ENCODE measurements at places on chromosomes 13 and 19.

DNA sequence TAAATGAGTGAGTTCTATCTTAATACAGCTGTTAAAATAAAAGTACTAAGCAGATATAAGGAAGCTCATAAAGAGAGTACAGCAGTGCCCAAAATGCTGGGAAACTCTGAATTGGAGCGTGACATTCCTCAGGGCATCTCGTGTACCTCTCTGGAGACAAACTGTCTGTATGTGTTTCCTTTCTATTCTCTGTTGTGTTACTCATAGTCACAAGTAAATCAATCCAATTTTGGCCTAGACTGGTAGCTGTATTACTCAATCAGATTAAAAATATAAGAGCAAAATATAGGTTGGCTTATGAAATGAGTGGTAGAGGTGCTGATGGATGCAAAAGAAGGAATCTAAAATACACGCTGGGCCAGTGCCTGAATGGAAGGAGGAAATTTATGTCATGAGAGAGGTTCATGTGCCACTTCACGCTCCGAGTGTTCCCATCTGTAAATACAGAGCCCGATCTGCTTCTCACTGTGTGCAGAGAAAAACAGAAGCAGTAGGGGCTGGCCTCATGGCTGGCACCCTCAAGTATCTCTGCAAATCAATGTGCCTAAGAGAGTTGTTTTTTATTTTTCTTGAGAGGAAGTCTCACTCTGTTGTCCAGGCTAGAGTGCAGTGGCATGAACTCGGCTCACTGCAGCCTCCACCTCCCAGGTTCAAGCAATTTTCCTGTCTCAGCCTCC is 58.7 kb upstream of the RGCC start:
- H3K27me3 ChIP-seq, result no peaks in the 10 kb centered on the region
- no peaks in the 10 kb centered on the region for H3K36me3 ChIP-seq
- no peak overlapping the region for H3K27ac ChIP-seq
- H3K4me1 ChIP-seq, result no peaks in the 10 kb centered on the region
- no peak for DNase-seq
- H3K4me3 ChIP-seq, result no peak overlapping the region

DNA sequence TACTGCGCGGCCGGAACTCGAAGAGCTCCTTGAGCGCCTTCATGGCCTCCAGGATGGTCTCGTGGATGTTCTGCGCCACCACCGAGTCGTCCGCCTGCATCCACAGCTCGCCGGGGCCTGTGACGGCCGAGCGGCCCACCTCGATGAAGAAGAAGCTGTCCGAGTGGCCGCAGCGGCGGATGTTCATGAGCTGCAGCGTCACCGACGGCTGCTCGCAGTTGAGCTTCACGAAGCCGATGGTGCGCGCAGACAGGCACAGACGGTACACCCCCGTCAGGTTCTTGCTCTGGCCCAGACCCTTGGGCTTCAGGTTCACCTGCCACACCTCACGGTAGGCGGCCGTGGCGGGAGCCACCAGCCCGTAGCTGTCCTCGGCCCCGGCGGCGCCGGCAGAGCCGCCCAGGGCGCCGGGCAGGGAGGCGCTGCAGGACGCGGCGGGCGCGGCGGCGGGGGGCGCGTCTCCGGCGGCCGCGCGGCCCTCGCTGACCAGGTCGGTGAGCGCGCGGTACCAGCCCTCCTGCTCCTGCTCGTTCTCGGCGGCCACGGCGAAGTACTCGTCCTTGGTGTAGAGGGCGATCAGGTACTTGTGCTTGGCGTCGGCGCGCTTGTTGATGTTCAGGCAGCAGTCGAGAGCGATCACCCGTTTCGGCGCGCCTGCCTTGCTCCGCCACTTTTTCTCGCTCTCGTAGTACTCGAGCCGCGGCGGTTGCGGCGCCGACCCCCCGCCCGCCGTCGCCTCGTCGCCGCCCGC is 1.1 kb downstream of the IRS2 start:
- DNase-seq, result no peak
- H3K36me3 ChIP-seq, result no peaks in the 10 kb centered on the region
- H3K4me1 ChIP-seq, result no peaks in the 10 kb centered on the region

DNA sequence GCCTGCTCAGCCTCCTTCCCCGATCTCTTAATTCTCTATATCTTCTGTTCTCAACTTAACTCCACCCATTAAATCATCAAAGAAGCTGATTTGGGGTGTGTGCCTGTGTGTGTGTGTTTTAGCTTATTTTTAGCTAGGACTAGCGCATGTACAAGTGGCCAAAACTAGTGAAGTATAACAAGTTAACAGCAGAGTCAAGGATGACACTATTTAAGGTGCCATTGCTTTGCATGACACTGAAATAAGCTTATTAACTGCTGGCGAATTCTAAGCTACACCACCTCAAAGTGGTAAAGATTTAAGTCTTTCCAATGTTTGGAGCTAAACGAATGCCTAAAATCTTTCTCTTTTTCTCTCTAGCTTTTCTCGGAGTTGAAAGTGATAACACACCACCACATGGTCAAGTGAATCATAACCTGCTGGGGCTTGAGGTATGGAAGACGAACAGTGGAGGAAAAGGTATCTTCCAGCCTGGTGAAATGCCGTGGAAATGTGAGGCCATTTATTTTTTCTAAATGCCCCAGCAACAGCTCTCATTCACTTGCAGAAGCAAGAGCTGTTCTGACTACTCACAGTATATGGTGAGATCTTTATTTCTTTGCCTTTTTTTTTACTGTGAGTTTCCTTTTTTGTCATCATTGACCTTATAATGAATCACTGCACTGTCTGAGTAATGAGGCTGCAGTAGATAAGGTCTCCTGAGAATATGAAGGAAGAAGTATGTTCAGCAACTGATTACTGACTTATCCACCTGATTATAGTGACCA is 570.3 kb downstream of the PCDH9 start:
- peak overlapping the region; percentile 95 for H3K27ac ChIP-seq
- peaks cover 60% of the 10 kb centered on the region for H3K4me1 ChIP-seq
- H3K36me3 ChIP-seq, result no peaks in the 10 kb centered on the region
- peak overlapping the region; percentile 61 for H3K4me3 ChIP-seq

- H3K4me1 ChIP-seq, result peaks cover 3% of the 10 kb centered on the region
- H3K4me3 ChIP-seq, result no peak overlapping the region
- no peak overlapping the region for H3K27ac ChIP-seq
- no peaks in the 10 kb centered on the region for H3K36me3 ChIP-seq
- DNase-seq, result no peak
- no peaks in the 10 kb centered on the region for H3K27me3 ChIP-seq
Measured at GRCh38 chr13:66210677-66211076, 1019.5 kb downstream of the PCDH9 start.

- DNase-seq, result no peak
- no peaks in the 10 kb centered on the region for H3K4me1 ChIP-seq
- H3K27ac ChIP-seq, result no peak overlapping the region
- no peaks in the 10 kb centered on the region for H3K36me3 ChIP-seq
- H3K4me3 ChIP-seq, result no peak overlapping the region
- H3K27me3 ChIP-seq, result no peaks in the 10 kb centered on the region
Measured at GRCh38 chr13:20254076-20254475, 22.0 kb upstream of the GJB6 start.

DNA sequence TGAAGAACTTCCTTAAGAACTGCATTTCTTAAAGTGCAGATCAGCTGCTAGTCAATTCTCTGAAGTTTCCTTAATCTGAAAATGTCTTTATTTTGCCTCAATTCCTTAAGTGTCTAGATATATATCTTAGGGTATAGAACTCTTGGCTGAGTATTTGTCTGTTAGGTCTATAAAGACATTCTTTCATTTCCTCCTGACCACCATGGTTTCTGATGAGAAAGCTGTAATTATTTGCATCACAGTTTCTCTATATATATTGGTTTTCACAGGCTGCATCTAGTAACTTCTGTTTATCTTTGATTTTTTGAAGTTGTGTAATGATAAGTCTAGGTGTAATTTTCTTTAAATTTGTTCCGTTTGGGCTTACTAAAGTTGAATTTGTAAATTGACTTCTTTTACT is 15.2 kb downstream of the NDFIP2 start:
- peaks cover 5% of the 10 kb centered on the region for H3K4me1 ChIP-seq
- no peaks in the 10 kb centered on the region for H3K36me3 ChIP-seq
- H3K4me3 ChIP-seq, result no peak overlapping the region
- DNase-seq, result no peak

DNA sequence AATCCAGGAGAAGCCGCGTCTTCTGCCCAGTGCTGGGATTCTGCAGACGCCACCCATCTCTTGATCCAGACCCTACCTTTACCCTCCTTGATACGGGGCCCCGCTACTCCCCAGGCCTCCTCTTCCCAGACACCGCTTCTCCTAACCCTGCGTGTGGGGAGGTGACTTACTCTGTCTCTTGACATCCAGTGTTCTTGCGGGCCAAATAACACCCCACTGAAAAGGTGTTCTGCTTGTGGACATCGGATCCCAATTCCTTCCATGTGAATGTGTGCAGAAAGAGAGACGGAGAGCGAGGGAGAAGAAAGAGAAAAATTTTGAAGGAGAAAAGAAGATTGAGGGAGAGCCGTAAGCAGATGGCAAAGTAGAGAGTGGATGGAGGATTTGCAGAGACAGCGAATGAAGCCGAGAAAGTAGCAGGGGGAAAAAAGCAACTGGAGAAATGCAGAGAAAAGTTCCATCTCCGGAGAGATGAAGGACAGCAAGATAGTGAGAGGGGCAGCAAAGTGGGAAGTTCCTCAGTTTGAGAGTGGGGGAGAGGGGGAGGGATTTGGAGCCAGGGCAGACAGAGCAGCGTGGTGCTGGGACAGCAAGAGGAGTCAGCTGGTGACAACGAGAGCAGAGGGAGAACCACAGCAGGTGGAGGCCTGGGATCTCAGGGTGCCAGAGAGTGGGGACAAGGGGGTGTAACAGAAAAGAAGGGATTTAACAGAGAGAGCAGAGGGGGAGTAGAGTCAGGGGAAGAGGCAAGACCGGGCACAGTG is 814 bp downstream of the ZNF480 start:
- H3K36me3 ChIP-seq, result peaks cover 52% of the 10 kb centered on the region
- peak overlapping the region; percentile 72 for H3K4me3 ChIP-seq
- peaks cover 13% of the 10 kb centered on the region for H3K4me1 ChIP-seq
- DNase-seq, result no peak
- no peaks in the 10 kb centered on the region for H3K27me3 ChIP-seq

- no peaks in the 10 kb centered on the region for H3K36me3 ChIP-seq
- H3K4me3 ChIP-seq, result no peak overlapping the region
- no peaks in the 10 kb centered on the region for H3K27me3 ChIP-seq
Measured at GRCh38 chr19:29278716-29279115, 65.8 kb upstream of the UQCRFS1 start.

- no peak overlapping the region for H3K4me3 ChIP-seq
- no peaks in the 10 kb centered on the region for H3K27me3 ChIP-seq
- no peak for DNase-seq
- no peaks in the 10 kb centered on the region for H3K36me3 ChIP-seq
Measured at GRCh38 chr13:99299920-99300341, 7.3 kb downstream of the GPR183 start.

DNA sequence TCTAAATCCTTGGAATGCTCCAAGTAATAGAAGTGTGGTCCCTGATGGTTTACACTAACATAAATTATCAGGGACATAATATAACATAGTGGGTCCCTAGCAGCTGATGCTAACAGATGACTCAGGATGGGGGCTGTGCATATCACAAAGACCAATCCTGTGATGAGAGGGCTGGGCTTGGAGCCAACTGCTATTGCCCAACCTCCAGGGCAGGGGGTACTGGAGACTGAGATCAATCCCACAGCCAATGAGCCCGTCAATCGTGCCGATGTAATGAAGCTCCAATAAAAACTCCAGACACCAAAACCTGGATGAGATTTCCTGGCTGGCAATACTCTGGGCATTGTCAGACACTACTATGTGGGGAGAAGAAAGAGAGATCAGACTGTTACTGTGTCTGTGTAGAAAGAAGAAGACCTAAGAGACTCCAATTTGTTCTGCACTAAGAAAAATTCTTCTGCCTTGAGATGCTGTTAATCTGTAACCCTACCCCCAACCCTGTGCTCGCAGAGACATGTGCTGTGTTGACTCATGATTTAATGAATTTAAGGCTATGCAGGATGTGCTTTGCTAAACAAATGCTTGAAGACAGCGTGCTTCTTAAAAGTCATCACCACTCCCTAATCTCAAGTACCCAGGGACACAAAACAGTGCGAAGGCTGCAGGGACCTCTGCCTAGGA is 33.4 kb downstream of the ABCC4 start:
- peaks cover 26% of the 10 kb centered on the region for H3K4me1 ChIP-seq
- no peak overlapping the region for H3K4me3 ChIP-seq
- no peak overlapping the region for H3K27ac ChIP-seq
- no peak for DNase-seq
- no peaks in the 10 kb centered on the region for H3K27me3 ChIP-seq

DNA sequence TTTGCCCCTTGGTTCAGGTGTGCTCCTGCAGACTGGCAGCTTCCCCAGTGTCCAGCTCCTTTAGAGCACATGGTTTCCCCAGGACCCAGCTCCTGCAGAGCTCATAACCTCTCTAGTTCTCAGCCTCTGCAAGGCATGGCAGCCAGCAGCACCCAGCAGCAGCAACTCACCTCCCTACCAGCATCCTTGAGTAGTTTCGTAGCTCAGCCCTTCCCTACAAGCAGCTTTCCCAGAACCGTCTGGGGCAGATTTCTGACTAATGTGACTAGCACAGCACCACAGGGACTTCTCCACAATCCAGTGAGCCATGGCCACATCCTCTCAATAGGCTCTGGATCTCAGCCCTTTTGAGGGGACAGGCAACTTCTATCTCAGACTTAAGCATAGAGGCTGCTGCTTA is 14.1 kb upstream of the METTL21C start:
- no peak overlapping the region for H3K4me3 ChIP-seq
- no peaks in the 10 kb centered on the region for H3K4me1 ChIP-seq
- H3K27me3 ChIP-seq, result no peaks in the 10 kb centered on the region
- H3K27ac ChIP-seq, result no peak overlapping the region
- H3K36me3 ChIP-seq, result no peaks in the 10 kb centered on the region
- DNase-seq, result no peak

DNA sequence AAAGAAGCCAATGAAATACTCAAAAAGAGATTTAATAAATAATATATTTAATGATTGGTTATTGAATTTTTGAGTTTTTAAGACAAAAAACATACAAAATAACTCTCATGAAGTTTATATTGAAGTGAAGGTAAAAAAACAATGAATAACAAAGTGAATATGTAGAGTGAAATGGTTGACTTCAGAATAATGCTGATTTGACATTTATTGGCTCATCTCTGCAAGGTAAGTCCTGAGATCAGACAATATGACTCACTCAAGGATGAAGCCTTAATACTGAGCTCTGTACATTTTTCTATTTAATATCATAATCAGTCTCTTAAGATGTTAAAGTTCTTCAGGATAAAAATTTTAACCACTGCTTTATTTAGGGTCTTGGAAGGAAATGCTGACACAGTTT is 1398.9 kb upstream of the PCDH9 start:
- no peak for DNase-seq
- H3K27me3 ChIP-seq, result no peaks in the 10 kb centered on the region
- no peaks in the 10 kb centered on the region for H3K4me1 ChIP-seq

GRCh38 chr13:33245505-33246158 is 39.9 kb downstream of the STARD13 start:
- no peaks in the 10 kb centered on the region for H3K27me3 ChIP-seq
- no peak for DNase-seq
- H3K27ac ChIP-seq, result no peak overlapping the region
- no peak overlapping the region for H3K4me3 ChIP-seq
- H3K4me1 ChIP-seq, result peaks cover 1% of the 10 kb centered on the region

GRCh38 chr13:57673197-57673596 is 41.7 kb downstream of the PCDH17 start:
- no peak for DNase-seq
- H3K27me3 ChIP-seq, result no peaks in the 10 kb centered on the region
- no peak overlapping the region for H3K4me3 ChIP-seq
